ENCODE measurements at places on chromosomes 12 and 14.

DNA sequence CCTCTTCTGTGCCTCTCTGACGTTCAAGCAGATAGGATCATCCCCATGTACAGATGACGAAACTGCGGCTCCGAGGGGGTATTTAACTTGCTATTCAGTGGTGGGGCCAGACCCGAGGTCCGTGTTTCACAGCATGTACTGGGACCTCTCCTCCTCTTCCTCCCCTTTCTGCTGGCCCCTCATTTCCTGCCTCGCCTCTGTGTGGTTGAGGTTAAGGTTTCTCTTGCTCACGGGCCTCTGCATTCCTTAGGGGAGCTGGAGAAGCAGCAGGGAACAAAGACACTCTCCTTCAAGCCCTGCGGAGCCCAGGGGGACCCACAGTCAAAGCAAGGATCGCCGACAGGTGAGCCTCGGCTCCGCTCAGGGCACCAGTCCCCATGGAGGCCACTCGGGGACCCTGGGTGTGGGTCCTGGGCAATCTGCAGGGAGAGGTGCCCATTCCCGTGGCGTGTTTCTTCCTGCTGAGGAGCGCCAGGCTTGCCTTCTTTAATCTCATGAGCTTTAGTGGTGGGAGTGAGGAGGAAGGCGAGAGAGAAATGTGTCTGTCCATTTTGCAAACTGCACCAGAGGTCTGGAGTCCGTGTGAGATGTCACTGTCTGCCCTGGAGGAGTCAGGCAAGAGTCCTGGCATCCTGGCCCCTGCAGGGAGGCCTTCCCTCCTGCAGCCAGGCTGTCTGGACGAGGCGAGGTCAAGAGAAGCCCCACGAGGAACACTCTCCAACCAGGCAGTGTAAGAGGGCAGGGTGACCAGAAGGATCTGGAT is 45.0 kb downstream of the SLC6A12 start:
- H3K27me3 ChIP-seq = peaks cover 18% of the 10 kb centered on the region
- H3K27ac ChIP-seq = no peak overlapping the region
- no peaks in the 10 kb centered on the region for H3K36me3 ChIP-seq
- no peaks in the 10 kb centered on the region for H3K4me1 ChIP-seq
- H3K4me3 ChIP-seq = no peak overlapping the region
- DNase-seq = no peak

- H3K27me3 ChIP-seq = no peaks in the 10 kb centered on the region
- H3K4me1 ChIP-seq = no peaks in the 10 kb centered on the region
- H3K4me3 ChIP-seq = no peak overlapping the region
- DNase-seq = no peak
Measured at GRCh38 chr12:120055231-120056000, 61.1 kb downstream of the RAB35 start.

DNA sequence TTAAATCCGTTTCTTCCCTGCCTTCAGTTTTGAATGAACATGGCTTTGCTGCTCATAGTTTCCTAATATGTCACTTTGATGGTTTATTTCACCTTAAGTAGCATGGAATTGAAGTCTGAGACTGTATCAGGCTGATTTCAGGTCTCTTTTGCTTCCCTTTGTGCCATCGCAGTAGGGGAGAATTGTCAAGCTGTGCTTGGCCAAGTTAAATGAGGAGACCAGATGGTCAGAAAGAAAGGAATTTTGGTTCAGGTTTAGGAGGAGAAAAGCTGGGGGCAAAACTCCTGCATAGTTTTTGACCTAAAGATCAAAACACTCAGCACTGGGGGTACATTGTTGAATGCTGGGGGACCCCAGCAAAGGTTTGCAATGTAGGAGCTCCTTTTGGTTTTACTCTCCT is 398.4 kb downstream of the NUAK1 start:
- DNase-seq = no peak
- H3K4me3 ChIP-seq = no peak overlapping the region
- H3K4me1 ChIP-seq = peaks cover 4% of the 10 kb centered on the region
- no peaks in the 10 kb centered on the region for H3K36me3 ChIP-seq
- no peaks in the 10 kb centered on the region for H3K27me3 ChIP-seq
- no peak overlapping the region for H3K27ac ChIP-seq

DNA sequence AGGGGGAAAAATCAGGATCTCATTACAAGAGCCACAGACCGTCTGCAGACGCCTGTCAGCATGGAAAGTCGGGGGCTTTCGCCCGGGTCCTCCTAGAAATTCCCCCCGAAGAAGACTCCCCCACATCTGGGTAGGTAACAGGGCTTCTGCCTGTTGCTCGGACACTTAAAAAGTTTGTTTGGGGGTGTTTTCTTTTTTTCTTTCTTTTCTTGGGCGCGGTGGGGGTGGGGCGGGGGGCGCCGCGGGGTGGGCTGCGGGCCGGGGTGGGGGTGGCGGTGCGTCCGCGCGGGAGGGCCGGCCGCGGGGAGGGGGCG is 358 bp downstream of the ELK3 start:
- H3K36me3 ChIP-seq = peaks cover 15% of the 10 kb centered on the region
- H3K4me1 ChIP-seq = peaks cover 76% of the 10 kb centered on the region

DNA sequence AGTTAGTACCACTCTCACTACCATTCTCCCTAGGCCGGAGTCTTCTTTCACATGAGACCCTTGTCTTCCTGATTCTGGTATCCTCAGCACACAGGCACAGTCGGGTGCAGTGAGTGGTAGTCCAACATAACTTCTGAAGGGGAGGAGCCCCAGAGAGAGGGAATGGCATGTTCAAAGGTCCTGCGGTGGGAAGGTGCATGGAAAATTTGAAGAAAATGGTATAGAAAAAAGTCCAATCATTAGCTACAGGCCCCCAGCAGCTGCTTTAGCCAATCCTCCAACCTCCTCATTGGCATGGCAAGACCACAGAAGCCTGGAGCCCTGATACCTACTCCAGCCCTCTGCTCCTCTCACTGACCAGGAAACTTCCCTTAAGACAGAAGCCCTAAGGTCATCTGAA is 96.6 kb downstream of the ZFP36L1 start:
- no peaks in the 10 kb centered on the region for H3K27me3 ChIP-seq
- peaks cover 44% of the 10 kb centered on the region for H3K4me1 ChIP-seq
- no peak overlapping the region for H3K4me3 ChIP-seq
- no peak for DNase-seq
- H3K27ac ChIP-seq = no peak overlapping the region

DNA sequence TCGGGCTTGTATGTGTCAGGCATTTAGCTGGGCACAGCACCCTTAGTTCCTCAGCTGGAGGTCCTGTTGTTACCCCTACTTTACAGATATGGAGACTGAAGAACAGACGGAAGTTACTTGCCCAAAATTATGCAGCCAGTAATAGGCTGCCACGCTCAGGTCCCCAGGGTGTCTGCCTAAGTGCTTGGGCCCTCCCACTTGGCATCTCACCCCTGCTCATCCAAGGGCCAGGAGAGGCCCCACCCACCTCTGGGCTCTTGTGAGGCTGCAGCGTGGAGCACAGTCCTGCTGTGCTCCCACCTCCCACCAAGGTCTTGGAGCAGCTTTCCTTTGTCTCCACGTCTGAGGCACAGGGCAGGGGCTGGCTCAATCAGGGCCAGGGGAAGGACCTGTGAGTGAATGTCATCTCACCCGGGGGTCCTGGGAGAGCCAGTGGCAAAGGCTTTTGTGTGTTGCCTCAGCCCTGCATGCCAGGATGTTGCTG is 64.6 kb downstream of the BEGAIN start:
- no peak for DNase-seq
- H3K4me1 ChIP-seq = no peaks in the 10 kb centered on the region
- no peak overlapping the region for H3K27ac ChIP-seq
- H3K4me3 ChIP-seq = no peak overlapping the region
- peaks cover 14% of the 10 kb centered on the region for H3K36me3 ChIP-seq

GRCh38 chr14:38873941-38874612 is 229.0 kb downstream of the SEC23A start:
- DNase-seq = no peak
- H3K4me3 ChIP-seq = no peak overlapping the region

DNA sequence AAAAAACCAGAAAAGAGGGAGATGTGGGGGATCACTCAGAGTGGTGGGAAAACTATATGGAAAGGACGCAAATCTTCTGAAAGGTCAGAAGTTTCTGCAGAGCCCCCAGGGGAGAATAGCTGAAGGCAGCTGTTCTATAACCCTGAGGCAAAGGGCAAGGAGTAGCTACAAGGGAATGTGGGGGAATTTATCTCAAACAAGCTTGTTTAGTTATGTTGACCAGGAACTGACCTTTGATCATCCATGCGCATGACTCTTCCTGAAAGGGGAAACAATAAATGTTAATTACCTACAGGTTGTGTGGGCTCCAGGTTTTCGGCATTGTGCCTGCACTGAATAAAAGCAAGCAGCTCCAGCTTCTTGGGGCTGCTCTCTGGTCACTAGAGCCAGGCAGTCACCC is 968.5 kb downstream of the AACS start:
- no peak overlapping the region for H3K4me3 ChIP-seq
- no peak for DNase-seq
- H3K4me1 ChIP-seq = no peaks in the 10 kb centered on the region
- no peak overlapping the region for H3K27ac ChIP-seq

DNA sequence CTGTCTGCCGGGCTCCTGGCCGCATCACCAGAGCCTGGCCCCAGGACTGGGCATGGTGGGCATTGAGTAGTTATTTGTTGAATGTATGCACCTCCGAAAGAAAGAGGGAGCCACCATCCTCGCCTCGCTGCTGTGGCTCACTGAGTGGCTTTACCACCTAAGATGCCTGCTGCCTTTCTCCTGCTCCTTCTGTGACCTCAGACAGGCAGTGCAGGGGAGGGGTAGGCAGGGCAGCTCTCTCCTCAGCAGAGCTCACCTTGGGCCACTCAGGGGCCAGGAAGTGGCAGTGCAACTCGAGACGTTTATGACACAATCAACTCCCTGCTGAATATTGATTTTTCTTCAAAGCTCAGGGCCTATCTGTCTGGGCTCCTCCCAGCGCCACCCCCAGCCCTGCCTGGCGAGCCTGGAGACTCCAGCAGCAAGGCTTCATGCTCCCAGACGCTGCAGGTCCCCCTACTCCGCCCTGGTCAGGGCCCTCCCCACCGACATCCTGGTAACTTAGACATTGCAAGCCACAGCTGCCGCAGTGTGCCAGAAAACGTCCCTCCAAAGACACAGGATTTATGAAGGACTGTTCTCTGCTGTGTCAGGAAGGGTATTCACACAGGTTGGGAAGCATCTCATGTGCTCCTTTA is 84.3 kb upstream of the DIO3 start:
- no peak overlapping the region for H3K4me3 ChIP-seq
- H3K27me3 ChIP-seq = peaks cover 5% of the 10 kb centered on the region
- no peak overlapping the region for H3K27ac ChIP-seq
- H3K36me3 ChIP-seq = no peaks in the 10 kb centered on the region
- H3K4me1 ChIP-seq = no peaks in the 10 kb centered on the region
- no peak for DNase-seq

- peak overlapping the region; percentile 71 for H3K4me3 ChIP-seq
- H3K27ac ChIP-seq = peak overlapping the region; percentile 89
- peaks cover 83% of the 10 kb centered on the region for H3K4me1 ChIP-seq
- no peaks in the 10 kb centered on the region for H3K27me3 ChIP-seq
- H3K36me3 ChIP-seq = peaks cover 4% of the 10 kb centered on the region
Measured at GRCh38 chr12:9740106-9740750, 7.3 kb upstream of the CLECL1 start.

DNA sequence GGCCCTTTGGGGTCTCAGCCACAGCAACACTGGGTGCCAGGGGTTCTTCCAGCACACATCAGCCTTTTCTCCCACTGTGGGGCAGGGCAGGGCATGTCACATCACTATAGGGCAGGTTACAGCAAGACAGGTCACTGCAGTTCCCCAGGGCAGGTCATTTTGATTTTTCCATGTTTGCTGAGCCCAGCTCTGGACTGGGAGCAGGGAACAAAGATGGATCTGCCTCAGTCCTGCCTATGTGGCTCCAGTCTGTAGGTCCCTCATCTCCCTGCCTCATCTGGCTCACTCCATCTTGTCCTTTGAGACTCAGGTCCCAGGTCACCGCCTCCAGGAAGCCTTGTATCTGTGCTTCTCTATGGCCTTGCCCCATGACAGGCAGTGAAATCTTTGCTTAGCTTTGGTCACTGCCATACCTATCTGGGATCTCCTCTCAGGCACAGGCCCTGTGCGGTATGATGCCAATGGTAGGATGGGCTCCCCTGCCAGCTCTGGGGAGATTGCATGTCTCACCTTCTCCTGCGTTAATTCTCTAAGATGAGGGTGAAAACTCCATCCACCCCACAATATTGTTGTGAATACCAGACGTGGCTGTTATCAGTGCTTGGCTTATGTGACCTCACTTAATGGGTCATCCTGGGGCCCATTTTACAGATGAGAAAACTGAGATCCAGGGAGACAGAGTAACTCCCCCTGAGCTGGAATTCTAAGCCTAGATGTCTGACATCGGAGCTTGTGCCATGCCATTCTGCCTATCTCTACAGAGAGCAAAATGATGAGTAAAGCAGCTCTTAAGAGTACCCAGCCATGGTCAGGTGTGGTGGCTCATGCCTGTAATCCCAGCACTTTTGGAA is 1.5 kb downstream of the SERPINA6 start:
- H3K4me1 ChIP-seq = no peaks in the 10 kb centered on the region
- H3K4me3 ChIP-seq = no peak overlapping the region
- H3K36me3 ChIP-seq = no peaks in the 10 kb centered on the region

DNA sequence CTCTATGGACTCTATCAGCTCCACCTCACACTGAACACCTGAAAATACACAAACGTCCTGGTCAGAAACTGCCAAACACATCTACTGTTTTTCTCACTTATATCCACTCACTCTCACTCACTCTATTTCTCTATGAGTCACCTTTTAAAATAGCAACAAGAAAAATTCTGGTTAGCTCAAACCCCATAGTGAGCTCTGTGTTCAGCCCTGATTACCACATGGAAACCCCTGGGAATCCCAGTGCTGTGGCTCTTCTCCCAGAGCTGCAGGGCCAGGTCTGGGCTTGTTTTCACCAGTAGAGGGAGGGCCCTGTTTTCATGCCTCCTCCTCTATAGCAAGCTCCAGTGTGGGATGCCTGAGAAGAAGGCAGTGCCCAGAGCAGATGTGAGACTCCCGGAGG is 1126.1 kb downstream of the TMEM121 start:
- no peaks in the 10 kb centered on the region for H3K36me3 ChIP-seq
- no peak for DNase-seq
- peak overlapping the region; percentile 1 for H3K4me3 ChIP-seq
- peaks cover 12% of the 10 kb centered on the region for H3K27me3 ChIP-seq
- peak overlapping the region; percentile 31 for H3K27ac ChIP-seq

GRCh38 chr14:23296012-23296777 is 6.5 kb downstream of the PPP1R3E start:
- DNase-seq = no peak
- no peaks in the 10 kb centered on the region for H3K27me3 ChIP-seq
- H3K27ac ChIP-seq = no peak overlapping the region

DNA sequence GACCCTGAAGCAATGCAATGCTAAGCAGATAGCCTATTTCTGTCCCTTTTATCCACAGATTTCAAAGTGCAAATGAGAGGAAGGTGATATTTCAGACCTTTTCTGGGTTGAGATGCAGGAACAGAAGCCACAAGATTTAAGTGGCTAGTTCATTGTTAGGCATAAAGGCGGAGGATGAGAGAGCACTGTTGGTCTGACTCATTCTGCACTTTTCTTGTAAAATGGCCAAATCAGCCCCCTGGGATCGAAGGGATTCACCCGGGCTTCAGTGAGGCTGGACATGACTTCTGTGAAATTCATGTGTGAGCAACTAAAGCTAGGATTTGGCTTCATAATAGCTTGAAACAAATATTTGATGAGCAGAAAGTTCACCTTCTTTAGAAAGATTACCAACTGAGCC is 101.9 kb upstream of the OVCH1 start:
- no peak overlapping the region for H3K27ac ChIP-seq
- H3K4me1 ChIP-seq = no peaks in the 10 kb centered on the region
- no peak overlapping the region for H3K4me3 ChIP-seq
- no peaks in the 10 kb centered on the region for H3K36me3 ChIP-seq
